ENCODE measurements at places on chromosomes 6 and 20. TPM values are rescaled to one million over a fixed set of nuclear protein-coding genes. Genes with fewer than 3 reads are reported as not detected.
A peak's percentile ranks its signal among the peaks of the same experiment; 100 is the strongest.

GRCh38 chr20:6502999-6503398 is 264.5 kb upstream of the BMP2 start:
- DNase-seq = no peak

Gene ENPP4
- polyA plus RNA-seq = 11.1 TPM

DNA sequence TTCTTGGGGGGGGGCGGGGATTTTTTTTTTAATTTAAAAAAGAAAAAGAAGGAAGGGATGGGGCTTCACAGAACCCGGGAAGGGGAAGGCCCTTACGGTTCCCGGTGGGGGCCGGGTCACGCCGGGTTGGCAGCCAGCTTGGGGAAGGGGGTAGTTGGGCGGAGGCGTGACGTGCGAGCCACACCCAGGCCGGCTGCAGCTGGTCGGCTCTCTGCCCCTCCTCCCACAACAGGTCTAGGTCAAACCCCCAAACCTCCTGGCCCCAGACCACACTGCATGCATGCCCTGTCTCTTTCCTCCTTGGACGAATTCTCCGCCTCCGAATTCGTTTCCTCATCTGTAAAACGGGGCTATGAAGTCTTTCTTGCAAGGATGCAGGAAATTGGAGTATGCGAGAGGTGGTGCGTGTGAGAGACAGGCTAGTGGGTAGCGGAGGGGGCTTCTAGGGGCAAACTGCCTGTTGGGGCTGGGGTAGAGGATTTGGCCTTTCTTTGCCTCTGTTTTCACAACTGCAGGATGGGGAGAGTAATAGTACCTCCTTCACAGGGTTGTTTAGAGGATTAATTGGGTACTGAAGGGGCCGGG is 828 bp downstream of the HCK start:
- no peak for DNase-seq

DNA sequence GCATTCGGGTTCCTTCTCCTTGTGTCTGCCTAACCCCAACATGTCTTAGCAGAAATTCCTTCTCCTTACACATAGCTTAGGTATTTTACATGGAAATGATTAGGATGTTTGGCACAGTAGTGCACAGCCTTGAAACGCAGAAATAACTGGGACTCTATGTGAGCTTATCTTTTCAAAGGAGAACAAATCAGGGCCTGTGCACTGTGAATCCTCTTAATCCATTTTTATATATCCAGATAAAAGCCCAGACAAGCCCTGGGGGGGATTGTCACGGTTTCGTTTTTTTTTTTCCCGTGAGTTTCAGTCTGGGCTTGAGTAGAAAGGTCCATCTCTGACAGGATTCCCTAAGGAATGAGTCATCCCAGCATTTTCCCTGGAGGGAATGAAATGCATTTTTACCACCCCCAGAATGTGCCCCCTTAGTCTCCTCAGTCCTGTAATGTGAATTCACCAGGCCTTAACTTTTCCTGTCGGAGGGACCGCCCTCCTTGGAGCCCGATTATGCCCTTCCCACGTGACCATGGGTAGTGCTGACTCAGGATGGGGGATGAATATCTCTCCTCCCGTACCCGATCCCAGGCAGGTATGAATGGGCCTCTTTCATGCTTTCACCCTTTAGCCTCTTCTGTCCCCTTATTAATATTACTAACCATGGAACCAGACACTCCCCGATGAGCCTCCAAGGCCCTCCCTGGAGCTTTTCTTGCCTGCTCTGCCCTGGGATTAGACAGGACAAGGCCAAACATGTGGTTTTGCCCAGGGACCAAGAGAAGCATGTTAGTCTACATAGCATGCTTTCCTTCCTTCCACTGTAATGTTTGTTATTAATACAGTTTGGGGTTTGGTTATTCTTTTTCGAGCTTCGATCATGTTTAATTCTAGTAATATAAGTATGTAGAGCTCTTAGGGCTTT is 23.9 kb upstream of the NAA20 start:
- no peak for DNase-seq

DNA sequence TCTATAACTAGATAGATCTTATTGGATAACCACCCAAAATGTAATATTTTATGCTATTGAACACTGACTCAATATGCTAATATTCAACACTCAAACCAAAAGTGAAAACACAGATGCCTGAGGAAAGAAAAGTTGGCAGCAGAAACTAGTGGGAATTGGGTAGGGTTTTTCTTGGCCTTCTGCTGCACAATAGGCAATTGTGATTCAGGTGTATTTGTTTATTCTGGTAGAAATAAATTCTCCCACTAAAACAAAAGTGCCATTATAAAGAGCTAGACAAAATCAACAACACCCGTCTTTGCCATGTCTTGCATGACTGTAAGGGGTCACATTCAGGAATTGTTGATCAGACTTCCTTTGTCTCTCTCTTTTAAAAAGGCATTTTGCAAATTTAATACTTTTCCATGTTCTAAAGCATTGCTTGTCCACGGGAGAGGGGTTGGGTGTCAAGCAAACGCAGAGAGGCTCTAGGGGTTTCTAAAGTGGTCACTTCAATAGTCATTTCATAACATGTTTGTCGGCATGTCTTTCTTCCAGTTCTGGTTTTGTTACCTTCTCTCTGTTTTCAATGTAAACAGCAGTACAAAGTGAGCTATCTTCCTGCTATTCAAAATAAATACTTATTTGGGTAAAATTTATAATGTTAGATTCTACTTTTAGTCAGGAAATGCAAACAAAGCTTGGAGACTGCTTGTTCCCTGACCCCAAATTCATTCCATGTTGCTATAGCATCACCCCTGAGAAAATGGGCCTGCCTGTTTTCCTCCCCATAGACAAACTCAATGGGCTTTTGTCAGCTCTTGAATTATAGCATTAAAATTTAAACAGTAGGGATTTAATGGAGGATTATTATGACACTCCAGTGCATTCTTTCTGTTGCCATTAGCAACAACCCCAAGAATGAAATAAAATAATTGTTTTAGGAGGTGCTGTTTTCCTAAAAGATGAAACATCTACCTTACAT is 217.0 kb upstream of the CCN2 start:
- no peak for DNase-seq

DNA sequence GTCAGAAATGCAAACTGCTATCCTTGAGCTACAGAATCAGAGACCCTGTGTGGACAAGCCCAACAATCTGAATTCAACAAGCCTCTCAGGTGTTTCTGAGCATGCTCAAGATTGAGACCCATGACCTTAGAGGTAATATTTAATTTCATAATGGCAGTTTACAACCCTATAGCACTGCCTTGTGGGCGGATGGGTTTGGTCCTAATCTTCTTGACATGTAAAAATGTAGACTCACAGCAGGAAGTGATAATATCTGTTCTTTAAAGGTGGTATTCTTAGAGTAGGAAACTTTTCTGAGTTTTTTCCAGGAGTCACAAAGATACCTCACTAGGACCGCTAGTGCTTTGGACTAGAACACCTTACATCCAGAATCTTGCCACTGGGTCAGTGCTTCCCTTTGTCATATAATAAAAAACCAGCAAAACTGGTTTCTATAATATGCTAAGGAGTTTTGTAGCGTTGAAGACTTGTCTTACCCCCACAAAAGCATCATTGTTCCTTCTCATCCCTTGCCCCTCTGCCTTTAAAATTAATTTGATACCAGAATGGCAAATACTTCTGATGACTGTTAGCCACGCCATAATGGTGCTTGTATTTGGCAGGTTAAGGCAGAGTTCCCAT is 52.6 kb downstream of the E2F3 start:
- no peak for DNase-seq

- no peak for DNase-seq
Observed at GRCh38 chr6:86969573-86969972, 32.2 kb downstream of the HTR1E start.

GRCh38 chr20:44016525-44016924 is 101.9 kb downstream of the TOX2 start:
- no peak for DNase-seq

Gene KIF25
- polyA plus RNA-seq = not detected

DNA sequence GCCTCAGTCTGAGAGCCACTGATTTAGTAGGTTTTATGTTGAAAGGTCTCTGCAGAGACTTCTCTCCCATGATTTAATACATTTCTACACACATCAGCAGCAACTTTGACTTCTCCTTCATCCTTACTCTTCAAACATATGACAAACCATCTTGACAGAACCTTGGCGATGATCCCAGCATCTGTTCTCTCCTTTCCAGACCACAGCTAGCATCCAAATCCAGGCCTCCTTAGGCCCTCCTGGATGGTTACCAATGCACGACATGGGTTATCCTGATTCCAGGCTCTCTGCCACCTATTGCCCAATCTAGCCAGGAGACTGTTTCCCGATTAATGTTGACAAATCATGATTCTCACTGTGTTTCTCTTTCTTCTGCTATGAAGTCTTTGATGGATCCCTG is 16.8 kb downstream of the LAMA4 start:
- DNase-seq = no peak

GRCh38 chr6:42104095-42104803 is 38.2 kb downstream of the C6orf132 start:
- DNase-seq = peak; percentile 57

GRCh38 chr6:35955071-35955470 is 34.2 kb upstream of the SRPK1 start:
- DNase-seq = no peak

- DNase-seq = no peak
Observed at GRCh38 chr6:19860235-19860877, 23.2 kb downstream of the ID4 start.
